Amygdala (tissue), 56 donors: ENCODE measurements at places on chromosomes 1 and 21.

DNA sequence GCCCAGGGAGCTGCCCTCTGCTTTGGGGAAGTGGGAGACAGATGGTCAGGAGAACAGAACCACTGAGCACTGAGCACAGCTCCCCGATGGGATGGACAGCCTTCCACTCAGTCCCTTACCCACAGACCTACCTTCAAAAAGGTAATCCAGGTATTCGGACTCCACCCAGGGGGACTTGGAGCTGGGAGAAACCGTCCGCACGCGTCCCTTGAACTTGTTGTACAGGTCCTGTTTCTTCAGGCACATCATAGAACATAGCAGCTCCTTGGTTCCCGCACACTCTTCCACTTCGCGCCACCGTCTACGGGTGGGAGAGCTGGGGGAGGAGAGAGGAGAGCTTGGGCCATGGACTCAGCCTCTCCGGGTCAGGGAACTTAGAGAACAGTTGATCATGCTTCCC, 17.8 kb downstream of the IFNLR1 start:
- DNase-seq: no peak

DNA sequence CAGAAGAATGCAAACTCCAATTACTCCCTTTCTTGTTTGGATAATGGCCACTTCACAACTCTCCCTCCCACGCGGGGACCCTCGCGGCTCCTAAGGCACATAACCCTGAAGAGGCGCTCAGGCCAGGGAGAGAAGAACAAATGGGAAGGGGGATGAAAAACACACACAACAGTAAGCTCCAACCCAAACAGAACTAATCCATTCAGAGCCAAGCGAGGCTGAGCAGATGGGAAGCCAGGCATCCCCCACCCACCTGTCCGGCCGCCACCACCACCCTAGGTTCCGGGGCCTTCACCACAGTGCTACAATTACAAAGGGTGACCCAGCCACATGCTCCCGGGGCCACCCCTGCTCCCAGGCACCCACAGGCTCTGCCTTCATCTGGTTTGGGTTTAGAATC, 101.5 kb downstream of the MRPL37 start:
- DNase-seq: no peak

GRCh38 chr1:38735651-38736161, 123.9 kb downstream of the RRAGC start:
- DNase-seq: no peak

DNA sequence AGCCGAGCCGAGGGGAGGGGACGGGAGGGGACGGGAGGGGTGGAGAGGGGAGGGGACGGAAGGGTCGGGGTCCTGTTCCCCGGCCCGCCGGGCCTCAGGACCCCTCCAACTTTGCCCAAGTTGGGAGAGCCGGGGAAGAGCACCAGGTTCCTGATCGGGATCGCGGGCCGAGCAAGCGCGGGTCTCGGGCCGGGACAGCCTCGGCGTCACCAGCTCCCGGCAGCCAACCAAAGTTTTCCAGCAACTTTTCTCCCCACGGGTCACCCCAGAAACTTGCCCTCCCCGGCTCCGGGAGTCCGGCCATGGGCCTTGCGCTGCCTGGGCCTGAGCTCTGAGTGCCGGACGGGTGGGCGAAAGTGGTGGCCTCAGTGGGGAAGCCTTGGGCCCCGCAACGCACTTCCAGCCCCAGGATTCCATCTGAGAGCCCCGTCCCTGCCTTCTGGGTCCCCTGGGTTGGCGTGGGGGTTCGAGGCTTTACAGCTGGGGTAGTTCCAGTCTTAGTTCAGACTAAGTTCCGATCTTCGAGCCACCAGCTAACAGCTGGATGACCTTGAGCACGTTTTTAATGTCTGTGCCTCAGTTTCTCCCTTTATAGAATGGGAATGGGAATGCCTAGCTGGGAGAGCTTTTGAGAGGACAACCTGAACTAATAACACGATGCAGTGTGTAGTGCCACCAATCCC, 458 bp downstream of the ZC3H12A start:
- no peak for DNase-seq

DNA sequence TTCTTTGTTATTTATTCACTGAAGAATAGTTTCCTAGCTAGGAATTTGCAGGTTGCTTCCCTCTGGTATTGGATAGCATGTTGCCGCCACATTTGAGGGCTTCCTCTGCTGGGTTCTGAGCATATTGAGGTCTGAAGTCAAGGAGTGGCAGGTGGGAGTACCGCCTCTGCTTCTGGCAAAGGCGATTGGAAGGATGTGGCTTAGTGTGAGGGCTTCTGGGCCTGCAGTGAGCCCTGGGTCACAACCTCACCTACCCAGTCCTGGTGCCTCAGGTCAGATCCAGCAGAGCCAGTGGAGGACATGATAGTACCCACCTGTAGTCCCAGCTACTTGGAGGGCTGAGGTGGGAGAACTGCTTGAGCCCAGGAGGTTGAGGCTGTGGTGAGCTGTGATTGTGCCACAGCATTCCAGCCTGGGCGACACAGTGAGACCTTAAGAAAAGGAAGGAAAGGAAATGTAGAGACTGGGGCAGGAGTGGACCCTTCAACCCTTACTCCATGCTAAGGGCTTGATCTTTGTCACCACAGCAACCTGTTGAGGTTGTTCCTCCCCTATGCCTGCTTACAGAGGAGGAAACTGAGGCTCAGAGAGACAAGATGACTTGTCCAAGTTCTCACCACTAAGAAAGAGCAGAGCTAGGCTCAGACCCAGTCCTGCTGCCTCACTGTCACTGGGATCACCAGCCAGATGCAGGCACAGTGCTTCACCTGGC, 22.8 kb downstream of the A3GALT2 start:
- no peak for DNase-seq

- no peak for DNase-seq
These were observed 92.6 kb downstream of the ARHGEF10L start for GRCh38 chr1:17632106-17632505.

DNA sequence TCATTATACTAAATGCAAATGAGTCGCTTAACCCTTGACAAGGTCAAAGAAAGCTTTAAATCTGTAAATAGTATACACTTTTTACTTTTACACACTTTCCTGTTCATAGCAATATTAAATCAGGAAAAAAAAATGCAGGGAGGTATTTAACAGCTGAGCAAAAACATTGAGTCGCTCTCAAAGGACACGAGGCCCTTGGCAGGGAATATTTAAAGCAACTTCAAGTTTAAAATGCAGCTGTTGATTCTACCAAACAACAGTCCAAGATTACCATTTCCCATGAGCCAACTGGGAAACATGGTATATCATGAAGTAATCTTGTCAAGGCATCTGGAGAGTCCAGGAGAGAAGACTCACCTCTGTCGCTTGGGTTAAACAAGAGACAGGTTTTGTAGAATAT, 62.7 kb downstream of the CAPN2 start:
- DNase-seq: no peak

GRCh38 chr1:213003256-213003655, 12.4 kb downstream of the ANGEL2 start:
- DNase-seq: no peak

- DNase-seq: no peak
These were observed 150.5 kb downstream of the RPS6KC1 start for GRCh38 chr1:213201380-213202155.

GRCh38 chr1:67418839-67419586, 11.2 kb downstream of the SERBP1 start:
- no peak for DNase-seq

DNA sequence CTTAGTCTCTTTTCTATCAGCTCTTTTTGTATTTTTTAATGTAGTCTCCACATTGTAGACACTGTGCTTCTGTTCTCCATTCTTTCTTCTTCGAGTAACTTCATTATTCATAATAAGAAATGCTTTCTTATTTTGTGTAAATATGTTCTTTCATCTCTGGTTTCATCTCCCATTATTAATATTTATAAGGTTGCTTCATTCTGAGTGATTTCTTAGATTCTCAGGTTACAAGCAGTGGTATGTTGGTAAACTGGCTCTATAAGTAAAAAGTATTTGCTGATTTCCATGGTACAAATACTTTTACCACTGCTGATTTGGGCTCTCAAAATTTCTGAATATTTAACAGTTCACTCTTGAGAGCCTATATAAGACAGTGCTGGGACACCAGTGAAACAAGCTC, 81.3 kb downstream of the CDC14A start:
- no peak for DNase-seq
